DND-41 (cell line): ENCODE measurements at places on chromosomes 3 and 15.

DNA sequence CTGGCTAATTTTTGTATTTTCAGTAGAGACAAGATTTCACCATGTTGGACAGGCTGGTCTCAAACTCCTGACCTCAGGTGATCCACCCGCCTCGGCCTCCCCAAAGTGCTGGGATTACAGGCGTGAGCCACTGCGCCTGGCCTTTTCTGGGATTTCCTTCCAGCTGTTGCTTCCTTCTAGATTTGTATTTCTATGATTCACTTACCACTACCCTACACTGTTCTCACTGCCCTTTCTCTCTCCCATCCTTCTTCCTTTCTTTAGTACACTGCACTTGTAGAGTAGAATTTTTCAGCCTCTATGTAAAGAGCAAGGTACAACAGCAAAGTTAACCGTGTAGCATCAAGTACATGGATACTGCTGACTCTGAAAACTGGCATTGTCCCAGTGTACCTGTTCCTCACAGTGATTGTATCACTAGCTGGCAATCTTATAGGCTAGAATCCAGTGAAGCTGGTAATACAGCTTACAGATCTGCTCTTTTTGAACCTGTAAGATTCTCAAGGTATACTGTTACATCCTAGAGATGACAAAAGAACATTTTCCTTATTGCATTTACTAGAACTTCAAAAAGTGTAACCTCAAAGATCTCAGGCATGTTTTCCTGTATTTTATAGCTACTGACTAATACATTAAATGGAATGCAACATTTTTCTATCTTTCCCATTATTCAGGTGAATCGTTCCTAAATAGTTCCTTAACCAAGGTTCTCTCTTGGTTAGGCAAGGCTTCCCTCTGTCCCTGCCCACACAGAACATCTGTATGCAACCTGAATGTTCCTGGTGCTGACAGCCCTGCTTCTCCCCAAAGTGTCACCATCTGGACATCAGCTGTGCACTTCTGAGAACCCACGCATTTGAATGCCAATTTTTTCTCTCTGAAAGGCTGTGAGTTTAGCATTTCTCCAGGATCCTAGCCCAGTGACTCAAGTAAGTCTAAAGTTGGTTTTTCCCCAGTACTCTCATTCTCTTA lies 74.1 kb upstream of the RAP2B start:
- no peak for DNase-seq

DNA sequence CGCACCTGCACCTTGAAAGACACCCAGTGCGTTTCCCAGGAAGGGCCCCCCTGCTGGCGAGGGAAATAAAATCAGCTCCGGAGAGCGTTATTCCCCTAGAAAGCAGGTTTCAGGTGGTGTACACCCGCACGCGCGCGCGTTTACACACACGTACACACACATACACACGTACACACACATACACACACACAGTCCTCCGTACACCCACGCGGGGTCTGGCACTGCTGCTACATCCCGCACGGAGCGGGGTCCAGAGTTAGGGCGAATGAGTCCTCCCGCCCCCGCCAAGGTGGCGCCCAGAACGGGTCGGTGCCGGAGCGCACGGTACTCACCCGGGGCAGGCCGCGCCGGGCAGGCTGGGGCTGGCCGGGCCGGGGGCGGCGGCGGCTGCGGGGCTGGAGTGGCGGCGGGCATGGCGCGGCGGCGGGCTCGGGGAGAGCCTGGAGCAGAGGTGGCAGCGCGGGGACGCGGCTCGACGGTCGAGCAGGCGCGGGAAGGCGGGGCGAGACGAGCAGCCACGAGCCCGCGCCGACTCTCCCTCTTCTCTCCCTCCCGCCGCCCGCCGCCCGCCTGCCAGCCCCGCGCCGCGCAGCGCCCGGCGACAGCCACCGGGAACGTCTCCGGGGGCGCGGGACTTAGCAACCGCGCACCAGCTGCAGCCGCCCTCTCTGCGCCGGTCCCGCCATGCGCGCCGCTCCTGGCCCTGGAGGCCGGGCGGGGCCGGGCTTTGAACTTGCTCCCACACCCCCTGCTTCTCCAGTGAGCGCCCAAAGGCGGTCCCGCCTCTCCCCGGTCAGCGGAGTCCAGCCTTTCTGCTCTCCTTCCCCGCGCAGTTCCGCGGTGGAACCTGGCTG lies at the start of gene DCLK3:
Gene DCLK3 (minus strand): TSS at position 704 of the 854 bp plus-strand sequence. CDS start 290 bp downstream, at position 414.
- no peak for DNase-seq

GRCh38 chr15:87193481-87193880 lies 1063.1 kb downstream of the NTRK3 start:
- DNase-seq: no peak

GRCh38 chr3:134348524-134348923 lies 25.7 kb downstream of the AMOTL2 start:
- no peak for DNase-seq

DNA sequence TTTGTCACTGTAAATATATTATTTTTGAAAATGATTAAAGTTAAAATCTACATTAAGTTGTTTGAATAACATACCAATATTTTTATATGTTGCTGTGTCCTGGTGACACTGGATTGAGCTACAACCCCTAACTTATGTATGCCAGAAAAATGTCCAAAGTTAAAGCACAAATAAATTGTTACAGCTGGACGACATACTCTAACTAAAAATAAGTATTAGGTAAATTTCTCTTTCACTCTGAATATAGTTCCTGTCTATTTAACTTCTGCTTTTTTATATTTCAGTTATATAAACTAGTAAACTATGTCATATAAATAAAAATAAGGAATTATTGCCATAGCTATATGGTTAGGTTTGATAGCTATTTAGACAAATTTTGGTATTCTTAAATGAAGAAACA lies 118.5 kb upstream of the SAMMSON start:
- no peak for DNase-seq

DNA sequence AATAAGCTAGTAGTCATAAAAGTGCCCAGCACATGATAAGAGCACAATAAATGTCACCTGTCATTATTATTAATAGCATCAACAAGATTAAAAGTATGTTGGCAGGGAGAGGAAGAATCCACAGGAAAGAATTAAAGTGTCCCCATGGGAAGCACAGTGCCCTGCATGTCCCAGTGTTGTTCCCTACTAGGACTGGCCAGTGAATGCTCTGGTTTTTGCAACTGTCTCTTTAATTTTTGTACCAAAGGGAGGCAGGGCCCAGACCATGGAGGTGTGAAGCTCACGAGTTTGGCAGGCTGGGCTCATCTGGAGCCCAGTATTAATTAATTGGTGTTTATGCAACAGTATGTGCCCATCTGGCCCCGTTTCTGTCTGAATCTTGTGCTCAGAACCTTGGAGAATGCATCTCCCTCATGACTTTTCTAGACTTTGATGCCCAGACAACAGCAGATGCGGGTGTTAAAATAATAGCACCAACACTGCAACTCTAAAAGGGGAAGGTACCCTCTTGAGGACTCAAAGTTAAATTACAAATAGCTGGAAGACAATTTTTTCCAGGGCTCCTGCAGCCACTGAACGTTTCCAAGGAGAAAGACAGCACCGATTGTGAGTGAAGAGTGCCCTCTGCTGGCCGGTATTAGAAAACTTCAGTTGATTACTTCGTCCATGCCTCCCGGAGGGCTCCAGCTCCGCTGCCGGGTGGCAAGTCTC lies 71.9 kb upstream of the SPATA12 start:
- DNase-seq: peak; percentile 76
